ENCODE measurements at places on chromosomes 3 and 15. TPM values are rescaled to one million over a fixed set of nuclear protein-coding genes. Genes with fewer than 3 reads are reported as not detected.

GP9 gene
- total RNA-seq, result not detected

- DNase-seq, result no peak
These were observed 1181.4 kb downstream of the ROBO2 start for GRCh38 chr3:78221300-78221699.

TPRG1 gene
- total RNA-seq, result 2.5 TPM

GRCh38 chr15:38440353-38441129, 13.4 kb upstream of the FAM98B start:
- DNase-seq, result peak; percentile 70
